EL (cell line): ENCODE measurements at places on chromosomes 11 and 22.
A peak's percentile ranks its signal among the peaks of the same experiment; 100 is the strongest.

GRCh38 chr11:128898580-128899344 is 7.6 kb downstream of the KCNJ5 start:
- peak; percentile 10 for DNase-seq

- peak; percentile 90 for DNase-seq
These were observed 4.4 kb upstream of the MMP1 start for GRCh38 chr11:102802341-102802740.

DNA sequence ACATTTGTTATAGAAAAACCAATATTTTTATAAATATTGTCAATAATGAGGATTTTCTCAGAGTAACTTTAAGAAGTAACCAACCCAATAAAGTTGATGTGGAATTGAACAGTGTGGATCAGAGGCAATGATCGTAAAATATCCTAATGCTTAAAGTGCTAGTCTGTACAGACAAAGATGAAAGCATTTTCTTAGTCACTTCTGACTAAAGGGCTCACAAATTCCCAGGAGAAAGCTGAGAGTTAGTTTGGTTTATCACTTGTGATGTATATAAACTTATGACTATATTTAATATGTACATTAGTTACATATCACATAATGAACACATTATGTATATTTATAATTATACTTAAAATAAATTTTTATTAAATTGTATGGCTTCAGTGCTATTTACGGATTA is 25.4 kb upstream of the DDI1 start:
- no peak for DNase-seq

DNA sequence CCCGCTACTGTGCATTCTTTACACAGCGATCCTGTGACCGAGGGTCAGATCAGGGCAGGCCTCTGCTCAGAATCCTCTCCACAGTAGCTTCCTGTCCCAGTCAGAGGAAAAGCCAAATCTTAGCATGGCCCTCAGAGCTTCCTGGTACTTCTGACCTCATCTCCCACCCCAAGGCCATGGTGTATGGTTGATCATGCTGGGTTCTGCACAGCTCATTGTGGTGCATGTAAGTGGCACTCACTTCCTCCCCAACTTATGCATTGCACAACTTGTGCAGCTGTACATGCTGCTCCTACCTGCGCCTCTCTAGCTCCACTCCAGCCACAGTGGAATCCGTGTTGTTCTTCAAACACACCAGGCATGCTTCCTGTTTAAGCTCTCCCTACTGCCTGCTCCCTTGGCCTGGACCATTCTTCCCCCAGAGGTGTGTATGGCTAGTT is 20.3 kb downstream of the BMAL1 start:
- DNase-seq = no peak
